ENCODE measurements at places on chromosomes 6 and 20.

DNA sequence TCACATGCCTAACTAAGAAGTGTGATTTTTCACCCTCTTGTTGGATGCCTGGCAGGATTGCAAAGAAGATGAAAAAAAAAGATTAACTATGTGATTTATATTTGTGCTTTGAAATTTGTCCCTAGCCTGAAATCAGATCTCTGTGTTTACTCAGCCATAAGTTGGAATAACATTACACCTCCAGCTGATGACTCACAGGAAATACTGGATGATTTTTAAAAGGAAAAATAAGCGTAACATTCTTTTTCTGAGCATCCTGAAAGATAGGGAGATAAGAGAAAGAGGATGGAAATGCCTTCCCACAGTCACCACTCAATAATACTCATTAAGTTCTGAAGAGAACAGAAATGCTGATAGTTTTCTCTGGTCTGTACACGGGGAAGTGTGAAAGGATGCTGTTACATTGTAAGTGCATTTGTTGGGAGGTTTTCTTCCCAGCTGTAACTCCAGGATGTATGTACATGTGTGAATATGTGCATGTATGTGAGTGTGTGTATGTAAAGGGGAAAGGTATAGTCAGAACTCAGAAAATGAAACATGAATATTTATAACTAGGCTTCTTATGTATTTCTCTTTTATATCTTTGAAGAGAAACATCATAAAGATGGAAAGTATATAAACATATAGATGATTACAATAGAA is 37.4 kb upstream of the RIPPLY2 start:
- no peak for DNase-seq

DNA sequence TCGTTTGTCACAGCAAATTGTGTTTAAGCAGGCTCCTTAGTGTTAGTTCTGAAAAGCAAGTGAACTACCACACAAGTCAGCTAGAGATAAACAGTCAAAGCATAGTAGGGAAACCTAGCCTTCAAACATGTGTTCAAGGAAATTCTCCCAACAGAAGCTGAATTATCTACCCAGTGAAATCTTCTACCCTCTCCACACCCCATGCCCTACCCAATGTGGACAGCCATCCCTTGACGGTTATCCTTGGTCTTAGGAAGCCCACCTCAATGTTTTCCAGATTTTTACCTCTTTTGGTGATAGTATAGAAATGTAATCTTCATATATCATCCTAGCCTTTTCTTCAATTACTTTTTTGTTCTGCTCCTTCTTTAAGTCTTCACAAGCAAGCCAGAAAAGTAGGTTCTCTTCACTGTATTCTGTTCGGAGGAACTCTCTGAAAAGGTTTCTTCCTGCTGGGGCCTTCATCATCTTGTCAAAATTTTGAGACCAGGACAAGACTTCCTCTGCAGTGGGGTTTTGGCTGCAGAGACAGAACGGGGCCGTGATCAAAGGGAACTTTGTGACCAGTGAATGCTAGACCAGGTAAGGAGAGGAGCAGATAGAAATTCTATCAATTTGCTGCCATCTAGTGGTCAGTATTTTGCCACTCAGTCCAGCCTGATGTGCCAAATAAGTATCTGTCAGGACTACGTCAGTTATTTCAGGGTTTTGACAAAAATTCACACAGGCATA is 21.6 kb upstream of the MTRF1L start:
- peak; percentile 71 for DNase-seq

DNA sequence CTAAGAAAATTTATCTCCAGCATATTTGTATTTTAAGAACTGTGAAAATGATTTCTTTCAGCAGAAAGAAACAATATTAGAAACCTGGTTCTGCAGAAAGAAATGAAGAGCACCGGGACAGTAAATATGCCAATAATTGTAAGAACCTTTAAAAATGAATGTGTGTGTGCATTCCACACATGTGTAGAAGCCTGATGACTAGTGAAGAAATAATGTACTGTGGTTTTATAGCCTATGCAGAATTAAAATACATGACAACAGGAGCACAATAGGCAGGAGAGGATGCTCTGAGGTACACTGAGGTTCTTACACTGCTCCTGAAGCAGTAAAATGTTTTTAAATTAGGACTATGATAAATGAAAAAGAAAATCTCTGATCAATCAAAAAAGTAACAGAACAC is 48.9 kb downstream of the SNX14 start:
- DNase-seq: no peak

DNA sequence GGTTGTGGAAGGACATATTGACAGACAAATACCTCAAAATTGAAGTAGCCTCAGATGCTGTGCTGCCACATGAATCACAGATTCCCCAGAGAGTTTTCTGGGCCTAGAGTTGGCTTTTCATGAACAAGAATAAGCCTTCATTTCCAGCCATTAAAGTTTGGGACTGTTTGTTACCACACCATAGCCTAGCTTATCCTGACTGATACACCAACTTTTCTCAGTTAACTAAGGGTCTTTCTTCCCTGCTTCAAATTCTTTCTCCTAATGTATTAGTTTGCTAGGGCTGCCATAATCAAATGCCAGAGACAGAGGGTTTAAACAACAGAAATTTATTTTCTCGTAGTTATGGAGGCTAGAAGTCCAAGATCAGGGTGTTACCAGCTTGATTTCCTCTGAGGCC is 237.4 kb upstream of the ZFP64 start:
- no peak for DNase-seq

DNA sequence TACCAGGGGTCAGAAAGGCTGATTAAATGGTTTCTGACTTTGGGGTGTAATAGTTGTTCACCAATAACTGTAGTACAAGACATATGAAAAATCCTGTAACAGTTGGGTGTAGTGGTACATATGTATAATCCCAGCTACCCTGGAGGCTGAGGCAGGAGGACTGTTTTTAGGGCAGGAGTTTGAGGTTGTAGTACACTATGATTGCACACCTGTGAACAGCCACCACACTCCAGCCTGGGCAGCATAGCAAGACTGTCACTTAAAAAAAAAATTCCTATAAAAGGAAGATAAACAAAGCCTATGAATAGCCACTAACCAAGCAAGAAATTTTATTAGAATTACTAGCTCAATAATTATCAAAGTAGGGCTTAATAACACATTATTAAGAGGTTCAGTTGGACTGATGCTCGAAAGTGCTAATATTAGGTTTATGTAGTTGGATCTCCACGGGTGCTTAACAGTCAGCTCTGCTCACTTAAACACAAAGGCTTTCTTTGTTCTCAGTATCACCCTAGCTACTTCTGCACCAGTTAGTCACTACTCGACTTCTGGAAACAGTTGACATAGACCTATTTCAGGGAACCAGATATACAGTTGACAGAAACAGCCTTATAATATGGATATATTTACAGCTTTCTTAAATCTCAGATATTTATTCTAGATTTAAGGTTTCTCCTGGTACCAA is 113.0 kb downstream of the MTFR2 start:
- DNase-seq: no peak

GRCh38 chr20:57261457-57262251 is 4.8 kb downstream of the BMP7 start:
- DNase-seq: no peak

GRCh38 chr6:31228476-31228875 is 43.4 kb downstream of the HLA-C start:
- DNase-seq: no peak

DNA sequence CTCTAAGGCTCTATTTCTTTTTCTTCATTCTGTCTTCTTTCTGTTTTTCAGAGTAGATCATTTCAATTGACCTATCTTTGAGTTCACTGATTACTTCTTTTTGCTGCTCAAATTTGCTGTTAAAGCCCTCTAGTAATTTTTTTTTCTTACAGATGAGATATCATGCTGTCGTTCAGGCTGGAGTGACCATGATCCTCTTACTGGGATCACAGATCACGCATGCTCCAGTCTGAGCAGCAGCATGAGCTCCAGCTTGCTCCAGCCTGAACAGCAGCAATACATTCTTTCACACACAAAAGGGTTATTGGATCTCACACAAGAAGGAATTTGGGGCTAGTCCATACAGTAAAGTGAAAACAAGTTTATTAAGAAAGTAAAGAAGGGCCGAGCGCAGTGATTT is 12.3 kb upstream of the TRIM38 start:
- no peak for DNase-seq

GRCh38 chr20:44014807-44015732 is 100.4 kb downstream of the TOX2 start:
- DNase-seq: peak; percentile 40

GRCh38 chr6:144007478-144008119 is 460 bp downstream of the PLAGL1 start:
- DNase-seq: no peak

GRCh38 chr6:80457439-80457933 is 351.0 kb downstream of the BCKDHB start:
- no peak for DNase-seq

DNA sequence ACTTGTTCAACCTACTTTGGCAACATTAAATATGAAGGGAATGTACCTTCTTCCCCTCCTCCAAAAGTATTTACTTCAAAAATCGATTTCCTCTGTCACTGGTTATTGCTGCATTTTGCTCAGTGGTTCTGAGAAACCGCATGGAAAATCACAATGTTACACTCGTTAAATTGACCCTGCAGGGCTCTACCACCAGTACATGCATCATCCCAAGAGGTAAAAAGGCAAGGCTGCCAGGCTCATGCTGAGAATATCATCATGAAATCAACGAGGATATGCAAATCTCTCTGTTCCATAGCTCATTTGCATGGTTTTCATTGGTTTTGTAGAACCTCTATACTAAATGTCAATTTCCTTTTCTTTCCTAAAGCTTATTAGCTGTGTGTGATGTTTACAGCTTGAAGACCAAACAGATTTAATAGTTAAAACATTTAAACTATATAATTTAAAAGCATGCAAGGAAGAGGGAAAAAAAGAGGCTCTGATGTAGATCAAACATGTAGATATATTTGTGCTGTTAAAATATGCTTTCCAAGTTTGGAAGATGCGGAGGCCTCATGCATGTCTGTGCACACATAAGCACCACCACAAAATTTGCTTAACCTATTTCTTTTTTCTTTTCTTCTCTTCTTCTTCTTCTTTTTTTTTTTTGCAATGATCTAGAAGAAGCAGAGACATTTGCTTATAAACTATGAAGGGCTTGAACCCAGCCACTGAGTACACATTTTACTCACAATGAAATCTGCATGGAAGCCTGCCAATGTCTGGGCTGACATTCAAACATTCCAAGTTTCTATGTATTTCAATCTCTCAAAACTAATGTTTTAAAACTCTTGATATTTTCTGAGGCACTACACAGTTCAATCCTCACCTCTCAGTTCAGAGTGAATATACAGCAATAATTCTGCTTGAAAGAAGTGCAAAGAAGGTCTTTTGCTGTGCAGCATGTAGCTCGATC is 194.0 kb downstream of the GMPR start:
- no peak for DNase-seq

- DNase-seq: no peak
These were observed 48.4 kb downstream of the PLAGL2 start for GRCh38 chr20:32158943-32159660.

GRCh38 chr6:39441301-39441700 is 118.8 kb upstream of the KCNK16 start:
- no peak for DNase-seq

DNA sequence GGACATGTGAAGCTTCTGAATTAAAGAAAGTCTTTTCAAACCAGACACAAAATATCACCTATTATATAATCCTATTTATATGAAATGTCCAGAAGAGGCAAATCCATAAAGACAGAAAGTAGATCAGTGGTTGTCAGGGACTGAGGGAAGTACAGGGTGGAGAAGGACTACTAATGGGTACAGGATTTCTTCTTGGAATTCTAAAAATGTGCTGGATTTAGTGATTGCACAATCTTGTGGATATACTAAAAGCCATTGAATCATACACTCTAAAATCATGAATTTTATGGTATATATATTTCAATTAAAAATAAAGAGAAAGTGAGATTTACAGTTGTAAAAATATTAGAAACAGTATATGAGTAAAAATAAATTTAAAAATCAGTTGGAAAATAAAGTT is 18.7 kb upstream of the MC3R start:
- no peak for DNase-seq

DNA sequence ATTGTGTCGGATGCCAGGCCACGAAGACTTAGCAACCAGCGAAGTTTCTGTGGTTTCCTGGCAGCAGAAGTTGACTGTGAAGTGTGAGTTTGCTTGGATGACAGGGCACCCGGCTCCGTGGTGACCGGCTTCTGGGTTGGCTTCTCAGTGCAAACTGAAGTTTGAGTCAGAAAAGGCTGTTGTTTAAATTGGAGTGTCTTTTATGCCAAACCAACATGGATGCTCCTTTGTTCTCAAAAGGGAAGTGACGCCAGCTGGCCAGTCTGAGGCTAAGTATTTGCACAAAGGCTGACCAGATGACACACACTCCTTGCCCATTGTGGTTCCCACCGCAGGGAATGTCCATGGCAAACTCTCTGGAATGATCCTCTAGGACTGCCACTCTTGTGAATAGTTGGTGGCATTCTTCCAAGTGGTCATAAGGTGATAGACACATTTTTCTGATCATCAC is 164.8 kb upstream of the QKI start:
- DNase-seq: no peak

DNA sequence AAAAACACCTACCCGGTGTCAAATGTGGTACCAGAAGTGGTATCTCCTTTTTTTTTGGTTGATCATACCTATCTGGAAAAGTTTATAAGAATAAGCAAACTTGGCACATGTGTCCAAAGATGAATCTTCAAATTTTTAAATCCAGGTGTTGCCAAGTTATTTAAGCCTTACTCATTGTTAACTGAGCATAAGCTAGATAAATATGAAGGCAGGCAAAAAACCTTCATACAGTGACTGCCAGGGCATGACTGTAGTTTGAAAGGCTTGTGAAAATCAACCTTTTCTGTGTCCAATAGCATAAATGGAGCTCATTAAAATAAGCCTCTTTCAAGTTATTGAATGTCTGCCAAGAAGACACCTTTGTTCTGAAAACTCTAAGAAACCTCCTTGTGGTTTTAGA is 699.2 kb downstream of the DOK5 start:
- DNase-seq: no peak

GRCh38 chr6:46808806-46809205 is 15.6 kb downstream of the MEP1A start:
- DNase-seq: no peak

DNA sequence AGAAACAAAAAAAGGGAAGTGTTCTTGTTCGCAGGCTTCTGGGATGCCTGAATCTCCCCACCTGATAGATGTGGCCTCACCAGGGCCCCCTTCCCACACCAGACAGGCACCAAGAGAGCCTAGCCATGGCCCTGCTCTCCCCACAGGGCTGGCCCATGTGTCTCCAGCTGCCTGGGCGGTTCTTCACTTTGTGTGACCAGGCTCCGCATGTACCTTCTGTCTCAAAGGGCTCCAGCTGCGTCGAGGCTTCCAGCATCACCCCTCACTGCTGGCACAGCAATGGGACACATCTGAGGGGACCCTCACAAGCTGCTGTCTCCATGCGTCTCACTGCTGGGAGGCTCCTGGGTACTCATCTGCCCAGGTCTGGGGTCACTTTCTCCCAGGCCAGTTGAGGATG is 362.9 kb downstream of the ZFAND3 start:
- no peak for DNase-seq

Measured in NCI-H1105 treated with DMSO at 0.1 percent for 48 hours (cell line).